T-helper 22 cell (primary cell): ENCODE measurements at places on chromosomes 3 and 15.

- DNase-seq = peak; percentile 78
Measured at GRCh38 chr3:105868742-105869530, at the start of gene CBLB. TSS of gene CBLB (minus strand) at chr3:105869012. CDS start at chr3:105867577, 1,435 bp downstream.

- DNase-seq = no peak
Measured at GRCh38 chr15:45291822-45292582, 40.0 kb downstream of the SLC28A2 start.

GRCh38 chr15:49023354-49023753 is 22.9 kb downstream of the SECISBP2L start:
- no peak for DNase-seq

DNA sequence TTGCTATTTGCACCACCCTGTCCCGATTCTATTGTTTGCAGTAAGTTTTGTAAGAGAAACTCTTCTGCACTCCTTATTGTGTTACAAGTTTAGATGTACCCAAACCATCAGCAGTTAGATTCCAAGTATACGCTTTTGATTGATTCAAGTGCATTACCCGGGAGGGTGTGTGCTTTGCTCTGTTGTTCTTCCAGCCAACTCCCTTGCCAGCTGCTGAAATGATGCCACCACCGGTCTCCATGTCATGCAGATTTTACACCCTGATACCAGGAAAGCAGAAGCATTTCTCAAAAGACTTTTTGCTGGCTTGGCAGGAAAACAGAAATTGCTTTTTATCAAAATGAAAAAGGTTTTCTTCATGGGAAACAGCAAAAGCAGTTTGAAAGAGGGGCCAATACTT is 1006.6 kb upstream of the CFAP20DC start:
- no peak for DNase-seq

DNA sequence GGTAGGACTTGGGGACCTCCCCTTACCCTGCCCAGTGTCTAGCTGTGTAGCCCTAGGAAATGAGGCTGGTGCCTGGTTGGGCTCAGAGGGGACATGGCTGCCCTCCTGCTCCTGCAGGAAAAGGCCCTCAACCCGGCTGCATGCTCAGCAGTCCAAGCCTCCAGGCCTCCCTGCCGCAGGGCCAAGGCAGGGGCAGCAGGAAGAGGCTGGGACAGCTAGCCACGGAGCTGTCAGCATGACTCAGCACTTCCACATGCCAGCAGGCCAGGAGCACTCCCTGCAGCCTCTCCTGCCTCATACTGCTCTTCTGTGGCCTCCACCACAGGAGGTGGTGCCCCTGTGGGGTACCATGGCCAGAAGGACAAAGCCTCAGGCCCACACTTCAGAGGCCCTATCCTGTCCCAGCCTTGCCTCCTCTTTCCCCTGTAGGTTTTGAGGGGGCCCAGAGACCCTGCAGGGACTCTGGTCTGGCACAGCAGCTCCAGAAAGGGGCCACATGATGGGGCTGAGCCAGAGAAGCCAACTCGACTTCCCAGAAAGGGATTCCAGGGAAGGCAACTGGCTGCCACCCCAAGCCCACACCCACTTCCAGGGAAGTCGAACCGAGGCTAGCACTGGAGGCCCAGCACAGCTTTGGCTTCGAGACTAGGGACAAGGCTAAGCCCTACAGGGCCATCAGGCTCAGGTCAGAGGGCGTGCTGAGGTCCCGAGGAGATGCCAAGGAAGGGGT is 19.5 kb downstream of the TKT start:
- DNase-seq = no peak

DNA sequence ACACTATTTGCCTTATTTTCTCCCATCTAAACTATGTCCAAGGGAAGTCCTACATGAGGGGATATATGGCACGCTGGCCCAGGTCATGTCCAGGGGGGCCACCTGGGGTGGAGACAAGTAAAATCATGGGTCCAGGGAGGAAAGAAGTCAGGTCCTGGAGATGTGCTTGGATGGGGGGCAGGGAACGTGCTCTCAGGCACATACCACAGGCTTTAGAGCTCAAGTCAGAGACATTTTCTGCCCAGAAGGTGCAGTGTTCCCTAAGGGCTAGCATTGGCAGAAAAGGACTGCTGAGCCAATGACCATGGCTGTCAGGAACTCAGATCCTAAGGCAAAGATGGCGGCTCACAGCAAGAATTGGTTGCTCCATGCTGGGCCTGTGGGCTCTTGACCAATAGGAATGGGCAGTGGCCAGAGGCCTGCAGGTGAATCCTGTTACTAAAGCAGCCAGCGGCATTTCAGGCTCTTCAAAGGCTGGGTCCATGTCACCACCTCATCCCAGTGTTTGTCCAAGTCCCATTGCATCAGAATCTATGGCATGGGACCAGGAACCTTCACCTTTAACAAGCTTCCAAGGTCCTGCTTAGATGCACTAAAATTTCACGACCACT is 175.0 kb downstream of the RPLP1 start:
- DNase-seq = no peak

- DNase-seq = no peak
Measured at GRCh38 chr3:31248563-31248992, 284.1 kb upstream of the STT3B start.

- DNase-seq = no peak
Measured at GRCh38 chr15:85463276-85463892, 83.0 kb downstream of the AKAP13 start.

- DNase-seq = no peak
Measured at GRCh38 chr3:71018799-71019198, 564.7 kb downstream of the FOXP1 start.

- DNase-seq = no peak
Measured at GRCh38 chr3:101249522-101249921, 70.9 kb downstream of the IMPG2 start.

DNA sequence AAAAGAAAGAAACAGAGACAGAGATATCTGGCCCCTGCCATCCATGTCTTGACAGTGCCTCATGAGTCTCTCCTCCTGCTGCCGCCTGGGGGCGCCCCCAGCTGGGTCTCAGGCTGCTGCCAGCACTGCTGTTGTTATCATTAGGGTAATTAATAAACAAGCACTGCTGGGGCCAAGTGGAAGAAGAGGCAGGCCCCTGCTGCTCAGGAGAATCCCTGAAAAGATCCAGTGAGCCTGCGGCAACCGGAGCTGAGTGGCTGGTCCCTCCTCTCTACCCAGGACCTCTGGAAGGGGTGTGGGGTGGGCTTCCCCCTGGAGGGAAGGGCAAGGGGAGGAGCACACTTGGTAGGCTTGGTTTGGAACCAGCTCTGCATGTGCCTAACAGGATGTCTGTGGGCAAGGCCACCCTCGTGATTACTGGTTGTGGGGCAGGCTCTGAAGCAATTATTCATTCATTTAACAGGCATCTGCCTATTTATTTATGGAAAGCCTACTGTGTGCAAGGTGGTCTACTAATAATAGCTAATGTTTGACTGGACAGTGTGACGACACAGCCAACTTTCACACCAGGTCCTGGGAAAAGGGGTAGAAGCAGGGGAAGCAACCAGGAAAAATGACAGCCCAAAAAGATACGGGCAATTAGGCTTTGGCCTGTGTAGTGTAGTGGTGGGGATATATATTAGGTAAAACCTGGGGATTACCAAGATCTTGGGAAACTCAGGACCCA is 1.2 kb upstream of the TYRO3 start:
- peak; percentile 67 for DNase-seq

- no peak for DNase-seq
Measured at GRCh38 chr3:197317250-197317963, 19.0 kb upstream of the DLG1 start.

DNA sequence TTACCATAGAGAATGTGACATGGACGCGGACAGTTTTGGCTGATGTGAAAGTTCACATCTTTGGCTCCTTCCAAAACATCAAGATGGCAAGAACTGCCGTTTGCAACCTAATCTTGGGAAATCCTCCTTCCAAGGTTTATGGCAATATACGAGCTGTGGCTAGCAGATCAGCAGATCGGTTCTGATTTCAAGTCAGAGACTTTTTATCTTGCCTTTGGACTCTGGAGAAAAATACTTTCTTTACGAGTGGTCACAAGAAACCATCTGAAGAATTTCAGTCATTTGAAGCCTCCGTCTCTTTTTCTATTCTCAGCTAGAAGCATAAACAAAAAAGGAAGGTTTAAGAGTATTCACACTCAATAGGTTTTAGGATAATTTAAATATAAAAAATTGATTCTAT is 153.5 kb upstream of the MEIS2 start:
- no peak for DNase-seq

DNA sequence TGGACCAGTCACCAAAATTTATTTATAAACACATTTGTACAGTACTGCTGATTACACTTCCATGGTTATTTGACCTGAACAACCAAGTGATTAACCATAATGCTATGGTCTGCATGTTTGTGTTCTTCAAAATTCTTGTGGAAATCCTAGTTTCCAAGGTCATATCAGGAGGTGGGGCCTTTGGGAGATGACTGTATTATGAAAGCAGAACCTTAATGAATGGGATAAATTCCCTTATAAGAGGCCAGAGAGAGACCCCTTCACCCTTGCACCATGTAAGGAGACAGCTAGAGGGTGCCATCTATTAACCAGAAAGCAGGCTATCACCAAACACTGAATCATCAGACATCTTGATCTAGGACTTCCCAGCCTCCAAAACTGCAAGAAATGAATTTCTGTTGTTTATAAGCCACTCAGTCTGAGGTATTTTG is 1.9 kb downstream of the SCAPER start:
- DNase-seq = no peak

DNA sequence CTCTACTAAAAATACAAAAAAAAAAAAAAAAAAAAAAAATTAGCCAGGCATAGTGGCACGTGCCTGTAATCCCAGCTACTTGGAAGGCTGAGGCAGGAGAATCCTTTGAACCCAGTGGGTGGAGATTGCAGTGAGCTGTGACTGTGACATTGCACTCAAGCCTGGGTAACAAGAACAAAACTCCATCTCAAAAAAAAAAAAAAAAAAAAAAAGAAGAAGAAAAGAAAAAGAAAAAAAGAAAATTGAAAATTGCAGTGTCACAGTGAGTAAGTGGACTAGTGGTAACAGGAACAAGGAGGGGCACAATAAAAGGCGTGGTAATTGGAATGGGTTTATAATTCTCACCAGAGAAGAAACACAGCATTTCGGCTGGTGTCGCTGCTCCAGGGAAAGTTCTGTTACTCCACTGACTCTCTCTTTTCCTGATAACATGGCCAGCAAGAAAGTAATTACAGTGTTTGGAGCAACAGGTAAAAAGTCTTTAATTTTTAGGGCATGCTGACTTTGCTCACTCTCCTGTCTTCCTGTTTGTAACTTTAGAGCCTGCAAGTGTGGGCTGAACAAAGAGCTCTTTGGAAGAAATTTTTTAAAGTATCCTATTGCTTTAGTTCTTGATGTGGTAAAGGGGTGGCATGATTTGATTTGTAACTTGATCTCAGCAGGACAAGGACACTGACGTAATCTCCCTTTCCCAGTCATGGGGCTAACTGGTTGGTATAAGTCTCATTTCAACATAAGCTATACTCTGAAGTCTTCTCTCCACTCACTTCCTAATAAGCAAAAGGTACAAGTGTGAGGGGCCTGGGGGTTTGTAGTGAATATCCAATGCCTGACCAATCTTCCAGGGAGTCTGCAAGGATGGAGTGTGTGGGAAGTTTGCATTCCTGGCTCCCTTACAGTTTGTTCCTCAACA is 22.1 kb upstream of the TRA2B start:
- no peak for DNase-seq

- DNase-seq = no peak
Measured at GRCh38 chr3:32910954-32911353, 40.5 kb upstream of the CCR4 start.

DNA sequence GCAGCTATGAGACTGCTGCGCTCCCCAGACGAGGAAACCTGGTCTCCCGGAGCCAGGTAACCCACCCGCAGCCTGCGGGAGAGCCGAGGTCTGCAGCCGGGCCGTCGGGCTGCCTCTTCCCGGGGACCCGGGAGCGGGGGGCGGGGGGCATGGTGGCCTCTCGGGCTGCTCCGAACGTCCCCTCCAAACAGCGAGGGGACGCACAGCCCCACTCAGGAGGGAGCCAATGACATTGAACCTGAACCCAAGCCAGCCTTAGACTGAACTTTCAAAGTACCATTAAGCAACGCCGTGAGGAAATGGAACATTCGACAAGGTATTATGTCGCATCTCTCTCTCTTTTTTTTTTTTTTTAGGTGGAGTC is 29.8 kb upstream of the ALDH1A3 start:
- no peak for DNase-seq

- no peak for DNase-seq
Measured at GRCh38 chr15:63016234-63016633, 26.3 kb upstream of the TPM1 start.

GRCh38 chr15:72907733-72908132 is 124.2 kb upstream of the ADPGK start:
- DNase-seq = no peak

DNA sequence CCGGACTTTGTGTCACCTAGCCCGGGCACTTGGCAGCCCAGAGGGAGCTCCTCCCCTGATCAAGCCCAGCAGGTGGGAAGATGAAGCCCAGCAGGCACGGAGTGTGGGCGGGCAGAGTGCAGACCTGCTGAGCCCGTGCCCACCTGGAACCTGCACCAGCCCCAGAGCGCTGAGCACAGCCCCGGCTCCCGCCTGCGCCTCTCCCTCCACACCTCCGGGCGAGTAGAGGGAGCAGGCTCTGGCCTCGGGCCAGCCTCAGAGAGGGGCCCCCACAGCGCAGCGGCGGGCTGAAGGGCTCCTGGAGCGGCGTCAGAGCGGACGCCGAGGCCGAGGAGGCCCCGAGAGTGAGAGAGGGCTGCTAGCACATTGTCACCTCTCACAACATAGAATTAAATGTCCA is 257.7 kb downstream of the VGLL3 start:
- no peak for DNase-seq

DNA sequence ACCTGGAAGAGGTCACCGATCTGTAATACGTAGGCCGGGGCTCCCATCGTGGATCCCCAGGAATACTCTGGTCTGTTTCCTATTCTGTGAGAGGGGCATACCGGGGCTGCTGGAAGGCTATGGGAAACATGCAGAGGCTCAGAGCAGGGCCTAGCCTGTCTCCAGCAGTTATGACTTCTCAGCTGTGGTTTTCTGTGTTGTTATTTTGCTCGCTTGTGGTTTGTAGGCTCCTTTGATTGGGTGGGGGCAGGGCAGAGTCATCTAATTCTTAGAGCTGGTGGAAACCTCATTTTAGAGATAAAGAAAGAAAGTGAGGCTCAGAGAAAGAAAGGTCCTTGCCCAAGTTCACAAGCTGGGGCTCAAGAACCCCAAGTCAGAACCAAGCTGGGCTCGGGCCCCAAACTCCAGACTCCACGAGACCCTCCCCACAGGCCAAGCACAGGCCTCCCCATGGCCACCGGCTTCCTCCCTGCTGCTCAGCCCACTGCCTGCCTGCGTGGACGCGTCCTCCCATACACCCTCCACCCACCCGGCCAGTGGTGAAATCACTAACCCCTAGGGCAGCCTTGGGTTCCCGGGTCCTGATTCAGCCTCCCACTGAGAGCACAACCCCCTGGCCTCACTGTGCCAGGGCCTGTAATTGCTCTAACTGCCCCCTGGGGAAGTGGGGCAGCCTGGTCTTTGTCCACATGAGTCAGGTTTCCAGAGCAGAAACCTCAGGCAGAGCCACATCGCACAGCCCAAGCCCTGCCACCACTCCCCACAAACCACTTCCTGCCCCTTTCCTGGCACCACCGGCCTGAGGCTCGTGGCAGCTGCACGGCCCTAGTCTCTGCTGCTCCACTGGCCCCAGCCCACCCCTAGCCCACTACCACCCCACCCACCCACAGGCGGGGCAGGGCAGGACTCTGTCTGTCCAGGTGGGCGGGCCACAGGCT is 270.8 kb downstream of the UACA start:
- DNase-seq = peak; percentile 70
